ENCODE measurements at places on chromosomes 5 and 9.

- DNase-seq: no peak
Observed at GRCh38 chr9:73114958-73115357, 36.7 kb upstream of the ANXA1 start.

DNA sequence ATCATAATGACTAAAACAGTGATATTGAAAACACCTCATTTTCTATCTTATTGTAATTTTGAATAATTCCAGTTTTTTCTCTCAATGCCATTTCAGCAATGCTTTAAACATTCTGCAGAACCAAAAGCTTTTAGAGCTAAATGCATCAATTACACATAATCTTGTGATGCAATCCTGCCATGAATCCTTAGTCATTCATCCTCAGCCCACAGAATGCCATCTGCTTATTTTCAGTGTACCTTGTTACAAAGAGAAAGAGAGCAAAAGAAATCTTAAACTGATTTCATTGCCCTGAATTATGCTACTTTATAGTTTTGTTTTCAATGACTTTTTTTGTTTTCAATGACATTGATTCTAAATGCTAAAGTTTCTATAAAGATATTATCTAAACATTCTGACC lies 1234.8 kb upstream of the C9orf72 start:
- no peak for DNase-seq

- DNase-seq: no peak
Observed at GRCh38 chr9:123556464-123557435, 200.8 kb downstream of the CRB2 start.

DNA sequence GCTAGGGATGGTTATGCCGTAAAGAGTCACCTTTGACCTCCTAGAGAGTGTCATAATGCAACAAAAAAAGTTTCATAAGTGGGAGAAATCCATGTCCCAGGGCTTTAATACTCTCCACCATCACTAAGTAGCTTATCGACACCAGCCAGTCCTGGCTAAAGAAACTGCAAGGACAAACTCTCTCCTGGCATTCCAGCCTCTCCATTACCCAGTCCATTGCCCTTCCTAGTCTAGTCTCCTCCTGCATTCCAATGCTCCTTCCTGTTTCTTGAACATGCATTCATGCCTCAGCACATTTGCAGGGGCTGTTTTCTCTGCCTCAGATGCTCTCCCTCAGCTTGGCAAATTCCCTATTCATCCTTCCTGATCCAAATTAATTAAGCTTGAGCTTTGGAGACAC lies 364.1 kb downstream of the BRINP1 start:
- DNase-seq: no peak

DNA sequence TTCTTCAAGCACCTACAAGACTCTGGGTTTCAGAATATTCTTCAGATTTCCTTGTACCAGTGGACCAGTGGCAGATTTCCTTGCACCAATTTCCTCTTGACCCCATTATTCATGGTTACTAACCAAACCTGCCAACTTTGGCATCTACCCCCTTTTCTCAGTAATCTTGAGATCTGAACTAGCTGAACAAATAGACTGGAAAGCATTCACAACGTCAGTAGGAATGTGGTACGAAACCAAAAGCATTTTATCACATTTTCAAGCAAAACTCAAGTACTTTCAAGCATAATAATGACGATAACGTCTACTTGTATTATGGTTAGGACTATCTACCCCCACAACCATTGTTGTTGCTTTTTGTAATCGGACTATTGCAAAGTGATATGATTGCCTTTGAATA lies 1217.3 kb downstream of the PTPRD start:
- no peak for DNase-seq

Measured in activated naive CD8-positive, alpha-beta T cell treated with anti-CD3 and anti-CD28 coated beads, Interleukin-2, amount 50 U/mL, for 24 hours (primary cell).